ENCODE measurements at places on chromosomes 4 and X.

DNA sequence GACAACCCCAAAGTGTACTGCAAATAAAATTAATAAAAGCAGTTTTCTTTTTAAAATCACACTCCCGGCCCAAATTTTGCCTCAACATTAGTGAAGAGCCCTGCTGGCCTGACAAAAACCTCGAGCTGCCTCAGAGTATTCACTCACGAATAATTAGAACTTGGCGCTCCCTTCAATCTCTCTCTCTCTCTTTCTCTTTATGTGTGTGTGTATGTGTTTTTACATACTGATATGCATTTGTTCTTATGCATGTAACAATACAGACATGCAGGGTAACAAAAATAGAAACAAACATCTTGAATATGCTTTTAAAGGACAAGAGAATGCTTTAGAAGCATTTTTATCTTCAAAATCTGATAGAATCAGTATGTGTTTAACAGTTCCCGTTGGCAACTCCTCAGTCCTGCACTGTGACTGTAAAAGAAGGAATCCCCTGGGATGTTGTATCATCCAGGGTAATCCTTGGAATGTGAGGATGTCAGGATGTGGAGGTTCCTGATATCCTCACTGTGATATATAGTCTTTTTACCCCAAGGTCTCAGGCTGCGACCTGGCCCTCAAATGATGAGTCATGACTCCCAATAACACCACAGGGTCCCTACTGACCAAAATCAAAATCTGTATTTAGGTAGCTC, 53.0 kb downstream of the PTCHD1 start:
- no peak for DNase-seq

GRCh38 chr4:153649572-153649991, 34.5 kb upstream of the TLR2 start:
- DNase-seq = no peak

DNA sequence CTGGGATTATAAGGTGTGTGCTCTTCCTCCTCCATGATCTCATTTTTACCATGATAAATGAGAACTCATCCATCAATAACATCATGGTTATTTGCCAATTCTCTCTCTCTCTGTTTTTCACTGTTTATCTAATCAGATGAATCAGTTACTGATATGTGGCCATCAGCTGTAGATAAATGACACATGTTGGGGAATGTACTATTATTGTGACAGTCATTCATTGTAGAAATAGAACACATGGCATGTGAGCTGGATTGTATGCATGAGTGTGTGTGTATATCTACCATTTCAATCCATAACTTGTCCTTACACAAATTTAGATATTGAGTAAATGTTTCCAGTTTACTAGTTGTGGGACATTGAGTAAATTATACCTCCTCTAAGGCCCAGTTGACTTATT, 53.0 kb downstream of the OSTC start:
- DNase-seq = no peak

DNA sequence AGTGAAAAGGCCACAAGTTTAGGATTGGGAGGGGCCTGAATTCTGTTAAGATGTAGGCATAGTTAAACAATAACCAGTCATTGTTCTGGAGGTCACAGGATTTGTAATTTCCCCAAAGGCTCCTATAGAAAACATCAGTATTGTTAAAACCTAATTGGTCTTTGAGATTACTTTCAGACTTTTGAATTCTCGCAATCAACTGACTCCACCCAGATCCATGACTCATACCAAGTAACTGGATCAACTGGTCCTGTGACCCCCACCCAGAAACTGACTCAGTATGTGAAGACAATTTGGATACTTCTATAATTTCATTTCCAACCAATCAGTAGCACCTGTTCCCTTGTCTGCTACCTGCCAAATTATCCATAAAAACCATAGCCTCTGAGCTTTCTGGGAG, 28.4 kb downstream of the MAGEB16 start:
- no peak for DNase-seq

- DNase-seq = no peak
These were observed 7.2 kb downstream of the PRKG2 start for GRCh38 chr4:81207828-81208227.

DNA sequence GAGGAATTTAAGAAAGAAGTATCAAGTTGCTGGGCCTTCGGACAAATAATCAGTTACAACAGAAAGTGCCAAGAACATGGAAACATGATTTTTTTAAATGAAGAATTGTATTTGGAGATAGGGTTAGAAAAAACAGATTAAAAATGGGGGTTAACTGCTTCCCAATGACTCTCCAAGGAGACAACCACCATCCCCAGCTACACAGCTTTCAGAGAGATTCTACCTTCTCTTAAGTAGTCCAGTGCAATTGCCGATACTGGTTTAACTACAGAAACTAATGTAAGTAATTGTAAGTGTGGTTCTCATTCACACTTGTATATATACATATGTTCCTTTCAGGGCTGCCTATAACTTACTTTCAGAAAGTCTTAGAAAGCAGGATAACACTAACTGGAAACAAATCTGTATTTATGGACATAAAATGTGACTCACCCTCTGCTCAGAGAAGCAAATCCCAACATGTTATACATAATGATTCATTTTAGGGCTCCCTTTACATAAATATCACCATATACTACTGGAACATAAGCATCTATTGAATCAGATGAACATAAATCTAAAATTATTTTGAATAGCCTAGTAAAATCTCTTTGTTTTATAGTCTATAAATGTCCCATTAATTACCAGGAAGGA, 248.9 kb upstream of the UGT8 start:
- DNase-seq = no peak

DNA sequence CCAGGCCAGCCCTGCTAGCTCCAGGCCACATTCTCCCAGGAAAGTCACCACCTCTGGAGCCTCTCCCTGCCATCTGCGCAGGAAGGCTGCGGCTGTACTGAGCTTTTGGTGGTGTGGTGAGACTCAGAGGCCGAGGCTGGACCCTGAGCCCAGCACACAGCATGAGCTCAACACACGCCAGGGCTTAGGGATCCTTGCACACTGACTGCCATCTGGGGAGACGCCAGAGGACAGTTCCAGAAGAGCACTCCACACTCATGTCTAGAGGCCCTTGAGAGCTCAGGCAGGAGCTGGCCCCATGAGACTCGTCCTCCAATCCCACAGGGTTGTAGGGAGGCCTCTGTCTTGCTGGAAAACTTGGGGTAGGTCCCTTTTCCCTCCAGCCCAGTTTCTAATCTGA, 40.6 kb downstream of the ABLIM2 start:
- no peak for DNase-seq

DNA sequence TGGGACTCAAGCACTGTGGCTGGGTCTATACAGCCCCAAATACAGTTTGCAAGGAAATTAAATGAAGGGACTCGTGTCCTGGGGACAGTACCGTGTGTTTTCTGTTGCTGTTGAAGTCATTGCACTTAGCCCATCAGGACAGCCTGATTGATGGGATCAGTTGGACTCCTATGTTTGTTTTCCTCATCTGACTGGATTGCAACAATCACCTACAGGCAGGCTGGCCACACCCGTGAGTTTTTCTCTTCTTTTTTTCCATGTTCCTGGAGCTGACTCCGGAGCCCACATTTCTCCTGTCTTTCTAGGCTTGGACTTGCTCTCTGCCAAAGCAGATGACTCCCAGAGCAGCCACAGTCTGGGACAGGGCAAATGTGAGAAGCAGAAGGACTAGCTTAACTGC, 38.1 kb downstream of the RTL9 start:
- no peak for DNase-seq

DNA sequence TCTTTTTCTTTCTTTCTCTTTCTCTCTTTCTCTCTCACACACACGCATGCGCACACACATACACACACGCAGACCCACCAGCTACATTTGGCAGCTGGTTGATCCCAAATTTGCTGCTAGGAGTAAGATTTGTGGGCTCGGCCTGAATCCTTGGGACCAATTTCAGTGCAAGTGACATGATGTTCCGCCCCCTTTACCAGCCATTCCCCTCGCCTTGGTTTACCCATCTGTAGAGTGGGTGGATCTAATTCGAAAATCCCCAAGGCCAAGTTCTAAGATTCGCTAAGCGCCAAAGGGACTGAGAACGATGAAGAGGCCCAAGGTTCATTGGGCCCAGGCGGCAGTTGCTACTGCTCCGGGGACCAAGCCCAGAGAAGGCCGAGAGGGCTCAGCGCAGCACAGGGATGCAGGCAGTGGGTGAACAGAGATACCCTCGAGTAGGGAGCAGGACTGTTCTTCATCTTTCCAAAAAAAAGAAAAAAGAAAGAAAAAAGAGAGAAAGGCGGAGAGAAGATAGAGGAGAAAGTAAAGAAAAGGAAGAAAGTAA, 5.8 kb downstream of the NKX3-2 start:
- DNase-seq = no peak

DNA sequence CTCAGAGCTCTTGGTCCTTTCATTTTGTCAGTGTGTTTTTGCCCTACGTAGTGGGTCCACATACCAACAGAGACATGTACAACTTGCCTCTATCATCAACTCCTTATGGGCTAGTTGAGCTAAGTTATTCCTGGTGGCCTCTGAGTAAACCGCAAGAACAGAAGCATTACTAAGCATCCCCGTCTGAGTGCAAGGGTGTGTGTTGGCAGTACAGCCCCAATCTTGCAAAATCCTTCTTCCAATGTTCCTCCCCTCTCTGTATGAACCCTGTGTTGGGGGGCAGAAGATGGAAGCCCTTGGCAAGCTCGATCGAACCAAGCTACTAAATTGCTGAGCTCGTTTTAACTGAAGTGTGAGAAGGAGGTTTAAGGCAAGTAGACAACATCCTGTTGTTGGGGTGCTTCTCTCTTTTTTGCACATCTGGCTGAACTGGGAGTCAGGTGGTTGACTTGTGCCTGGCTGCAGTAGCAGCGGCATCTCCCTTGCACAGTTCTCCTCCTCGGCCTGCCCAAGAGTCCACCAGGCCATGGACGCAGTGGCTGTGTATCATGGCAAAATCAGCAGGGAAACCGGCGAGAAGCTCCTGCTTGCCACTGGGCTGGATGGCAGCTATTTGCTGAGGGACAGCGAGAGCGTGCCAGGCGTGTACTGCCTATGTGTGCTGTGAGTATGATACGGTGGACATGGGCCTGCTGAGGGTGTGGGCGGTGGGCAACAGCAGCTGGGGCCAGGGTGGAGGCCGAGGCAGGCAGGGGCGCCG, at the start of gene SH2D1A:
SH2D1A (plus strand) TSS at position 447 of the 760 bp plus-strand sequence; CDS start at position 527, 80 bp downstream.
- DNase-seq = no peak

GRCh38 chrX:74272230-74272629, 31.8 kb upstream of the ZCCHC13 start:
- no peak for DNase-seq

GRCh38 chr4:40688446-40689095, 58.9 kb upstream of the RBM47 start:
- no peak for DNase-seq

GRCh38 chr4:107519053-107519452, 201.0 kb downstream of the PAPSS1 start:
- DNase-seq = no peak

- no peak for DNase-seq
These were observed 28.8 kb downstream of the ARHGAP10 start for GRCh38 chr4:147760695-147761094.

- DNase-seq = no peak
These were observed 273.7 kb downstream of the DHRSX start for GRCh38 chrX:2226906-2227656.

GRCh38 chrX:23745786-23746185, 2.7 kb upstream of the ACOT9 start:
- no peak for DNase-seq

- no peak for DNase-seq
These were observed 211.7 kb downstream of the SLC4A4 start for GRCh38 chr4:71550220-71551165.

DNA sequence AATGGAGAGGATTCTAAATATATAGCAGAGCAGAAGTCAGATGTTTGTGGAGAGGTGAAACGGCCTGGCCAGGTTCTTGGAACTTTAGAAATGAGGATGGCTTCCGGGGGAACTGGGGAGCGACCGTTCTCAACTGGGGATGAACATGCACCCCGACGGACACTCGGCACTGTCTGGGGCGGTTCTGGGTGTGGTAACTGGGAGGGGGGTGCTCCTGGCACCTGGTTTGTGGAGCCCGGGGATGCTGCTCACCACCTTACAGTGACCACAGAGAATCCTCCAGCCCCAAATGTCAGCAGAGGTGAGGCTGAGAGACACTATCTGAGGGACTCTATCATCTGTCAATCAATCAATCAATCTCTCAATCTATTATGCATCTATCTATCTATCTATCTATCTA, 69.0 kb upstream of the PPP2R3B start:
- no peak for DNase-seq

DNA sequence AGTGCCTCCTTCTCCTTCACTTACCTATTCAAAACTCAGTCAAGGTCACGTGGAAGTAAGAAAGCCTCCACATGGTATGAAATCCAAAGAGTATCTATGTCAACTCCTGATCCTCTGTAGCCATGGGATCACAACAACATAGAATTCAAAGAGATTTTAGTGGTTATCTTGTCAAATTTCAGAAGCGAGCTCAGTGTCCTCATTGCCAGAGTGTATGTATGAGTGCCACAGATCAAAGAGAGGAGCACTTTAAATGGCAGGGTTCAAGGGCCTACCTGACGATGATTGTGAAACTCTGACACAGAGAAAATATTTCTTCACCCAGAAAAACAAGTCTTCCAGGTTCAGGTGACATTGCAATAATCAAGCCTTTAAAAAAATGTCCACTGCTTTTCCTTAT, 1.2 kb upstream of the ACE2 start:
- DNase-seq = no peak

- no peak for DNase-seq
These were observed 30.0 kb upstream of the ANXA5 start for GRCh38 chr4:121726642-121727268.

DNA sequence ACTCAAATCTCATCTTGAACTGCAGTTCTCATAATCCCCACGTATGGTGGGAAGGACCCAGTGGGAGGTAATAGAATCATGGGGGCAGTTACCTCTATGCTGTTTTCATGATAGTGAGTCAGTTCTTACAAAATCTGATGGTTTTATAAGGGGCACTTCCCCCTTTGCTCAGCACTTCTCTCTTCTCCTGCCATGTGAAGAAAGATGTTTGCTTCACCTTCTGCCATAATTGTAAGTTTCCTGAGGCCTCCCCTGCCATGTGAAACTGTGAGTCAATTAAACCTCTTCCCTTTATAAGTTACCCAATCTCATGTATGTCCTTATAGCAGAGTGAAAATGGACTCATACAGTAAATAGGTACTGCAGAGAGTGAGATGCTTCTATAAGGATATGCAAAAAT, 1050.6 kb upstream of the GRIA3 start:
- DNase-seq = no peak

DNA sequence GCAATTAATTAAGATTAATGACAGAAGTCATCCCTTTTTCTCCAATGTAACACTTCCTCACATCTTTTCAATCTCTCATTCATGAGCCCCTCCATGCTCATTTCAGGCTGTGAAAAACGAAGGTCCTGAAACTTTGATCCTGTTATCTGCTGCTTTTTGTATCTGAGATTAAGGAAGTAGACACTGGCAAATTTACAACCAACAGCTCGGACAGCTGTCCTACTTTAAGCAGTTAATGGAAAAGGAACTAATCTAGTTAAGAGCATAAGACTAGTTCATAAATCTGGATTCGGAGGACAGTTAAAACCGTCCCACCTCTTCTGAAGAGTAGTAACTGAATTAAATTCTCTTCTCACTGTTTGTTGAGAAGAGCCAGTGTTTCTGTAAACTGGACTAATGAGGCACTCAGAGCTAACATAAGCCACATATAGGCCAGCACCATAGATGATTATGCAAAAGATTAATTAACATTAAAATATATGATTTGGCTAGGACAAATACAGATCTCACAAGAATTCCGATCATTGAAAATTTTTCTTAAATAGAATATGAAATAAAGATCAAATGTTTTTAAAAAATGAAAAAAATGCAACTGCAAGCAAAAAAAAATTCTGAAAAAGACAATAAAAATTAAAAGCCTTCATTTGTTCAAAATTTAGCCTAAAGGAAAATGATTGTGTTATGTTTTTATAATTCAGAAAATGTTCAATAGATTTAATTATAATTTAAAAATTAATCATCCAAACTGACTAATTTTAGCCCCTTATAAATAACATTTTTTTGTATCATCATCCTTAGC, 114.4 kb downstream of the ANTXR2 start:
- DNase-seq = no peak
